ENCODE measurements at places on chromosomes 7 and 10. TPM values are rescaled to one million over a fixed set of nuclear protein-coding genes. Genes with fewer than 3 reads are reported as not detected.

Gene GPR22
- not detected for total RNA-seq

Gene LRIT1
- not detected for total RNA-seq

Gene TMEM184A
- total RNA-seq: 0.49 TPM

Gene SLC39A12
- total RNA-seq: not detected

DNA sequence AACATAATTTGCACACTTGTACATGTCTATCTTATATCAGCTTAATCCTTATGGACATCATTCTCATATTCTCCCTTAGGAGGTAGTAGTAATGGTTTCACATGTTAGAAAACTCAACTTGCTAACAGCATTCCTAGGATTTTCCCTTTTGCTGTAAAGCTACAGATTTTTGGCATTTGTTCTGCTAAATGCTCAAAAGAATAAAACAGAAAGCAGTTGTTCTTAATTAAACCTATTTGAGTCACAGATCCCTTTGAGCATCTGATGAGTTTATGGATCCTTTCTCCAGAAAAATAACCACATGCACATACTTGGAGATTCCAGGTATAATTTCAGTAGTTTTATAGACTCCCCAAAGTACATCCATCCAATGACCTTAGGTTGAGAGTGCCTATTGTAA lies 122.9 kb upstream of the BET1 start:
- DNase-seq: no peak

DNA sequence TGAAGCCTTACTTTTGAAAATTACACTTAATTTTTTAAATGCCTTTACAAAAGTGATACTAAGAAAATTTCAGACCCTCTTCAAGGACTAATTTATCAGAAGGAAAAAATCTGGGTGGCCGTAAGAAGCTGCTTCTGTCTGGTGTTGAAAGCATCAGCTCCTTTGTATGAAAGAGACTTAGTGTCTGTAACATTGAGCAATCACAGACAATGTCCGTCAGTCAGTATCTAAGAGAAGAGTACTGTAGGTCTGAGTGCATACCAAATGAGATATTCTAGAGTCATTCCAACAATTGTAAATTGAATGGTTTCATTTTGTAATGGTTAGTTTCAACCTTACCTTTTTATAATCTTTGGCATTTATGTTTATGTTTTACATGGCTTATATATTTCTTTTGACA lies 11.1 kb upstream of the MDFIC start:
- no peak for DNase-seq

- DNase-seq: no peak
Observed at GRCh38 chr10:114624951-114625780, 32.9 kb downstream of the ABLIM1 start.

- DNase-seq: no peak
Observed at GRCh38 chr10:24438800-24439199, 229.9 kb downstream of the KIAA1217 start.

DNA sequence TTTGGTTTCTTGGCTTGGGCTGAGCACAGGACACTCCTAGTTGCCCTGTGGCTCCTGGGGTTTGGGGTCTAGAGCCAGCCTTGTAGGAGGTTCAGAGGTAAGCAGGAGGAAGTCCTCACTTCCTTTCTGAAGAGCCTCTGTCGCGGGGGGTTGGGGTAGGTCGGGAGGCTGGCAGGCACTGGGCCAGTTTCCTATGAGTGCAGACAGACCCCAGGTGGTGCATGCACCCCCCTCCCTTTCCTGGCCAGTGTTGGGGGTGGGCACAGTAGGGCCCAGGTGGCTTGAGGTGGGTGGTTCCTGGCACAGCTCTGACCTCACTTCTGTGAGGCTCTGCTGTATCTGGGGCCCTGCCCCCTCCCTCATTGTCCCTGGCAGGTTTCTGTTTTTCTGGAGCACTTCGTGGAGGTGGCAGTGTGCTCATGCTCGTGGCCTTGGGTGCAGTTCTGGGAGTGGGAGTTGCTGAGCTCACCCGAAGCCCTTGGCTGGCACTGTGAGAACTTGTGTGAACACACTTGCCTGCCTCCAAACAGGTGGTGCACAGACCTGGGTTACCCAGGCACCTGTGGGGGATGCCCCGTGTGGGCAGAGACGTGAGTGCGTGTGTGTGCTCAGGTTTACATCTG lies 1.8 kb downstream of the PALD1 start:
- no peak for DNase-seq

GRCh38 chr7:51366172-51366728 lies 49.6 kb upstream of the COBL start:
- DNase-seq: no peak

DNA sequence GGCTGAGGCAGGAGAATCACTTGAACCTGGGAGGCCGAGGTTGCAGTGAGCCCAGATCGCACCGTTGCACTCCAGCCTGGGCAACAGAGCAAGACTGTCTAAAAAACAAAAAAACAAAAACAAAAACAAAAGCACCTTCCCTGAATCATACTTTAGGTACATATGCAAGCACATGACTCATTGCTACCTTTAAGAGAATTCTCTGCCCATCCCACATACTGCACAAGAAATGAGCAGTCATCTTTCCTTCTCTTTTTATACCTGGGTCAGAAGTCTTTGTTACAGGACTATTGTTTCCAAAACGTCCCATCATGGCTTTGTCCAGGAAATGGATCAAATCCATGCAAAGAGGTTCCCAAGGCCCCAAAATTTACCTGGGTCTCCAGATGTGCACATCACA lies 21.5 kb upstream of the AKR1B10 start:
- DNase-seq: no peak

- no peak for DNase-seq
Observed at GRCh38 chr7:55140941-55141278, 122.1 kb downstream of the EGFR start.

- DNase-seq: no peak
Observed at GRCh38 chr7:46155367-46155766, 234.3 kb upstream of the IGFBP3 start.

DNA sequence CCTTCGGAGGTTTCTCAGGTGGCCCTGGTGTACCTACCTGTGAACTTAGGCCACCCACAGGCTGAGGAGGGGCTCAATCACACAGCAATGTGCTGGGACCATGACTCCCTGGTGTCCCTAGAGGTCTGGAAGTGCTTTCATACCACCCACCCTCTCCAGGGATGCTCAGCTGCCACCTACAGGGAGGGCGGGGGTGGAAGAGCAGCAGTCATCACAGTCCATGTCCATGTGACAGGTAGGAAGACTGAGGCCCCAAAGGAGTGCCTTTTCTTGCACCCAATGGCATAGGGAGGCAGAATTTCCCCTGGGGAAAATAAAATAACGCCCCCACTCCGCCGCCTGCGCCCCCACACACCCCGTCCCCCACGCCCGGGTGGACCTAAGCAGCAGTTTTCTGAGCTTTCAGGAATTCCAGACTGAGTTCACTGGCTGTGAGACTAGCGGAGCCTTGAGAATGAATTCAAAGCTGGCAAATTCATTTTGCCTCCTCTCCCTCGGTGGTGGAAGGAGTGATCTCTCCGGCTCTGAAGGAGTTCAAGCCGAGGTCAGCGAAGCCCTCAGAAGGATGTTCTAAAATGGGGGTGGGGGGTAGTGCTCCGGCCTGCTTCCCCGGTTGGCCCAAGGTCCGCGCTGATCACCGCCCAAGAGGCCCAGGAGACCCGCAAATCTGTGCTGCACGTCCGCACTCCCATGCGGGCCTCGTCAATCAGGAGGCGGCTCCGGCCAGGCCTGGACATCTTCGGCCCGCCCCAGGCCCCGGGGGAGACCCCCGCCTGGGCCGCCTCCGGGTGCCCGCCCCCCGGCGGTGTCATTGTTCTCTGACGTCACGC lies 2.1 kb upstream of the ZMIZ1 start:
- DNase-seq: no peak

DNA sequence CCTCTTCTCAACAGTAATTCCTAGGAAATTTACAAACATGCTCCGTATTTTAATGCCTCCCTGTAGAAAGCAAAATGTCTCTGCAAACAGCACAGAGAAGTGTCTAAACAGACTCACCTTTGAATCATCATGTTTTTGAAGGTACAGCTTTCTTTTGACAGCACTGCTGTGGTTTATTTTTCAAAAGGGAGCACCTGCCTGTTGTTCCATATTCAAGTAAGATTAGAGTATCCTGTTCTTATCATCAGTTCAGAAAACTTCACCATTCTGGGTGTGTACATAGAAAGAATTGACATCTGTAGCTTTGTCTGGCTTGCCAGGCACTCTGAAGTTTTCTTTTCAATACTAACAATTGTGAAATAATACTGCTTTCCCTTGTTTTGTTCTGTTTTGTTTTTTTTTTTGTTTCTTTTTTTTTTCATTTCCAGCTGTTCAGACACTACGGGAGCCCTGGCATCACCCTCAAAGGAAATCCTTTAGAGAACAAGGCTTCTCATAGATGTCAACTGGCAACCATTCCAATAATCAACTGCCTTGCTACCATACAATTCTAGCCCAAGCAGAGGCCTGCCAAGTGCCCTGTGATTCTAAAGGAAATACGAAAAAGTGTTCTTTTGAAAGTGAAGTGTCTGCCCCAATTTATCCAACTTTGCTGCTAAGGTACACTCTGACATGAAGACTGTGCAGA lies 275.9 kb downstream of the PRPF18 start:
- no peak for DNase-seq

DNA sequence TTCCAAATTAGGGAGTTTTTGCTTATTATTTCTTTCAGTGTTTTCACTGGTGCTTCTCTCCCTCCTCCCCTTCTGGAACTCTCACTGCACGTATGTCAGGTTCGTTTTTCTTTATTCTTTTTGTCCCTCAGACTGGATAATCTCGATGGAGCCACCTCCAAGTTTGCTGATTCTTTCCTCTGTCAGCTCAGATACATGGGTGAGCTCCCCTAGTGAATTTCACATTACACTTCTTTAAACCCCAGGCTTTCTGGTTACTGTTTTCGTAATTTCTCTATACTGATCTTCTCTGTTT lies 20.8 kb upstream of the NCAPG2 start:
- DNase-seq: no peak

All from G401 (cell line).